ENCODE measurements at places on chromosomes 12 and 14. TPM values are rescaled to one million over a fixed set of nuclear protein-coding genes. Genes with fewer than 3 reads are reported as not detected.

- DNase-seq = no peak
These were observed 76.6 kb upstream of the KCNH3 start for GRCh38 chr12:49462083-49462744.

GRCh38 chr12:3262470-3262869 is 185.3 kb downstream of the TSPAN9 start:
- no peak for DNase-seq

GRCh38 chr14:55099756-55100155 is 29.3 kb upstream of the LGALS3 start:
- no peak for DNase-seq

GRCh38 chr12:20370014-20370386 is 1.7 kb downstream of the PDE3A start:
- DNase-seq = no peak

The ACSM4 gene
- not detected for total RNA-seq

- no peak for DNase-seq
These were observed 12.1 kb upstream of the GALNT9 start for GRCh38 chr12:132341318-132342050.

- peak; percentile 76 for DNase-seq
These were observed 263.4 kb upstream of the PLEKHG7 start for GRCh38 chr12:92439420-92439805.

DNA sequence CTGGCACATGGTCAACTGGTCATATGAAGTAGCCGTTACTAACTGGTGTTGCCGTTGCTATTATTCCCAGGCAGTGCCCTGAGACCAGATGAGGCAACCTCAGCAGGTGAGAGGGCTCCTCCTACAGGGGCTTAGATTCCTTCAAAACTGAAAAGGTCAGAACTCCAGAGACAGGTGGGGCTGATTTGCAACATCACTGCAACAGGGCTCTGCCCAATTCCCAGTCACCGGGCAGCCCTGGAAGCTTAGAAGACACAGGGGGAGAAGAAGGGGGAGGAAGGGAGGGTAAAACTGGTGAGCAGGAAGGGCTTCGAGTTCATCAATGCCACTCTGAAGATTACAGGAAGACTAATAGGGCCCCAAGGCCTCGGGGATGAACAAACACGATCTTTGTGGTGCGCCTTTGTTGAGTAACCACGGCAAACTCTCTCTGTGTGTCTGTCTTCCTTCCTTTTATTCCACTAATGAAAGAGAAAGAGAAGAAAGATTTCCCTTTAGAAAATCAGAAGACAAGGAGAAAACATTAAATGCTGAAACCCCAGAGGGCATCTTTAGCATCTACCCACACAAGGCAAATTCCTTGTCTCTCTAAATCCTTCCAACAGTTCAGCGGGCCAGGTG is 749.1 kb upstream of the TBX3 start:
- DNase-seq = no peak

GRCh38 chr12:122880668-122881067 is 15.3 kb downstream of the VPS37B start:
- DNase-seq = no peak

GRCh38 chr14:77574446-77575115 is 41.9 kb downstream of the SPTLC2 start:
- DNase-seq = no peak

The PLBD2 gene
- 30.8 TPM for total RNA-seq

DNA sequence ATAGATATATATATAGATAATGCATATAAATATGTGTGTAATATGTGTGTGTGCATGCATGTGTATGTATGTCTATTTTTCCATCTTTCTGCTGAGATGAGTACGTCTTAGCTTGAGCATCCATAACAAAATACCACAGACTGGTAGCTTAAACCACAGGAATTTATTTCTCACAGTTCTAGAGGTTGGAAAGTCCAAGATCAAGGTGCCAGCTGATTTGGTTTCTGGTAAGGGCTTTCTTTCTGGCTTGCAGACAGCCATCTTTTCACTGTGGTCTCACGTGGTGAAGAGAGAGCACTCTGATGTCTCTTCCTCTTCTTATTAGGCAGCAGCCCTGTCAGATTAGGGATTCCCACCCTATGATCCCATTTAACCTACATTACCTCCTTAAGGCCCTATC is 47.3 kb downstream of the ACSM4 start:
- DNase-seq = peak; percentile 77

The PTCSC3 gene
- total RNA-seq = not detected

- peak; percentile 63 for DNase-seq
These were observed 14.2 kb upstream of the PLXNC1 start for GRCh38 chr12:94133964-94134795.

The GLIPR1L2 gene
- total RNA-seq = 0.91 TPM

The OAS1 gene
- total RNA-seq = 14.0 TPM
